Naive thymus-derived CD4-positive, alpha-beta T cell (primary cell): ENCODE measurements at places on chromosomes 5 and 9. TPM values are rescaled to one million over a fixed set of nuclear protein-coding genes. Genes with fewer than 3 reads are reported as not detected.

The NR5A1 gene
- 0.11 TPM for total RNA-seq

The HAPLN1 gene
- total RNA-seq: not detected

The CCL28 gene
- 23.2 TPM for total RNA-seq

The FBN2 gene
- total RNA-seq: not detected in 2 replicates

The LCN9 gene
- total RNA-seq: not detected

The IL4 gene
- not detected for total RNA-seq

The PPP3R2 gene
- total RNA-seq: not detected

The PTGES gene
- 0.50 TPM for total RNA-seq

The PRLR gene
- not detected for total RNA-seq

DNA sequence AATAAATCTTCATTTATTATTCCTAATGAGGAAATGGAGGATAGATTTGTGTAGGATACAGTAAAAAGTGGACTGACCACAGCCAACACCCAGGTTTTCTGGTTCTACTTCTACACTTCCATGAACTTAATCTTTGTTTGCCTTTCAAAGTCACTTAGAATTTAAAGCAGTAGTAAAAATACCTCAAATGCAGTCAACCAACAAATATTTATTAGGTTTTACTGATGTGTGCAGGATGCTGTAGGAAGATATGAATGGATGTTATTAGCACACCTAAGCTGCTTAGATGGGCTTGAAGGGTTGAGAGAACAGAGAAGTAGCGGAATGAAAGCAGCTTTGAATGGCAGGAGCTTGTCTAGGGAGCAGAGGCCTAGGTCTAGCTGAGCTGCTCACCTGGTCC, 201.1 kb downstream of the PALM2AKAP2 start:
- no peak overlapping the region for H3K4me3 ChIP-seq
- no peaks in the 10 kb centered on the region for H3K36me3 ChIP-seq
- no peak overlapping the region for H3K27ac ChIP-seq
- no peaks in the 10 kb centered on the region for H3K4me1 ChIP-seq
- no peak for DNase-seq

DNA sequence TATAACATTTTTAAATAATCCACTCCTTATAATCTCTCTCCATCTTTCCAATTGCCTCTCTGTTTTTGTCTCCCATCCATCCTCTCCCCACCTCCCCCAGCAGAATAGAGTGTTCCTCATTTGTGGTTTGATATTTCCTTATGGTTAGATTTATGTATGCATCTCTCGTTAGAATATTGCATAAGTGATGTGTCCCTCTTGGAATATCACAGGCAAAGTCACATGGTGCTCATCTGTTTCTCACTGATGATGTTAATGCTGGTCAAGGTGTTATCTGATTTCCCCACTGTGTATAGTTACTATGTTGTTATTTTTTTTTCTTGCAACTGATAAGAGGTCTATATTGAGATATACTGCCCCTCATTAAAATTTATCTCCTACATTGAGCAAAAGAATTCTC, 3.1 kb upstream of the LRRC70 start:
- no peaks in the 10 kb centered on the region for H3K27me3 ChIP-seq
- peaks cover 6% of the 10 kb centered on the region for H3K4me1 ChIP-seq
- H3K27ac ChIP-seq: no peak overlapping the region
- no peak overlapping the region for H3K4me3 ChIP-seq
- H3K36me3 ChIP-seq: no peaks in the 10 kb centered on the region
- DNase-seq: no peak

GRCh38 chr5:5483350-5483749, 60.9 kb downstream of the ICE1 start:
- no peak for DNase-seq
- H3K27ac ChIP-seq: no peak overlapping the region
- H3K36me3 ChIP-seq: peaks cover 3% of the 10 kb centered on the region
- no peaks in the 10 kb centered on the region for H3K27me3 ChIP-seq
- H3K4me3 ChIP-seq: no peak overlapping the region

- no peak overlapping the region for H3K4me3 ChIP-seq
- DNase-seq: no peak
- no peaks in the 10 kb centered on the region for H3K4me1 ChIP-seq
- H3K27ac ChIP-seq: no peak overlapping the region
- H3K27me3 ChIP-seq: no peaks in the 10 kb centered on the region
These were observed 106.1 kb downstream of the NUDT12 start for GRCh38 chr5:103456476-103456875.

- H3K4me1 ChIP-seq: no peaks in the 10 kb centered on the region
- DNase-seq: no peak
- no peaks in the 10 kb centered on the region for H3K27me3 ChIP-seq
- no peak overlapping the region for H3K27ac ChIP-seq
These were observed 182.8 kb downstream of the CACNA1B start for GRCh38 chr9:138060365-138060764.

DNA sequence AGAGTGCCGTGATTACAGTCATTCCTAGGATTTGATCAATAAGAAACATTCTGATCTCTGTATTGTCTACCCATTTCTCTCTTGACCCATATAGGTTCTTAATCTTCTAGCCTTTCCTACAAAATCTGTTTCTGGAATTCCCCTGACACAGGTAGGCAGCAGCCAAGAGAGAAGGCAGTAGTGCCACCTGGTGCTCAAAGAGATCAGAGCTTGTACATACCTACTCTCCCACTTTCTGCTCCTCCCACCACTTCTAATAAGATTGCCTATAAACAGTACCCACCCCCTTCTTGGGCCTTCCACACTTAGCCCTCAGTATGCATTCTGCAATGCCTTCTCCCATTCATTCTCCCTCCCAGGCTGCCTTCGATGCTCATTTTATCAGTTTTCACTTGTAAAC, 117.4 kb upstream of the RORB start:
- no peak overlapping the region for H3K4me3 ChIP-seq
- no peak for DNase-seq
- no peak overlapping the region for H3K27ac ChIP-seq
- H3K4me1 ChIP-seq: no peaks in the 10 kb centered on the region

GRCh38 chr9:87812375-87813118, 70.1 kb upstream of the SPATA31E1 start:
- no peak overlapping the region for H3K4me3 ChIP-seq
- H3K4me1 ChIP-seq: no peaks in the 10 kb centered on the region
- H3K27ac ChIP-seq: no peak overlapping the region

DNA sequence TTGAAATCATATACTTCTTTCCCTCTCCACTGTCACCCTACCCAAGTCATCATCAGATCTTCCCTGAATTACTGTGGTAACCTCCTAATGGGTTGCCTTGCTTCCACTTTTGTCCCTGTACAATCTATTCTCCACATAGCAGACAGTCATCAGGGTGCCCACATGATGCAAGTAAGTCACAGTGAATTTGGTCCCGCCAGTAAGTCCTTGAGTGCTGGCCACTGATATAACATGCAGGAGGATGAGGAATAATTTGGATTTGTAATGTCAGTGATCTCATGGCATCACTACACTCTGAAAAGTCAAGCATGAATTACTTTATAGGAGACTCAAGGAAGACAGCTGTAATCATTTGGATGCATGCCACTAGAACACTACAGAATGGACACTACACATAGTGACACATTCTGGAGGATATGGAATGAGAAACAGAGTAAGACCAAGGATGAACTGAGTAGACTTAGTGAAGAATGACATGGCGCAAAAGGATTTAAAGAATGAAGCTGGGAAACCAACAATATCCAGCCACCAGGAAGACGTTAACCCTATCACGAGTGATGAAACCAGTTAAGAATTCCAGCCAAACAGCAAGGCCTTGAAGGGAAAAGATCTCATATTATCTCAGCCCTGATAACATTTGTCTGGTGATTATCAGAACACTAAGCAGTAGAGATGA, 28.6 kb downstream of the MARCHF3 start:
- no peak for DNase-seq
- H3K27ac ChIP-seq: no peak overlapping the region
- H3K4me1 ChIP-seq: no peaks in the 10 kb centered on the region
- H3K36me3 ChIP-seq: no peaks in the 10 kb centered on the region
- H3K27me3 ChIP-seq: no peaks in the 10 kb centered on the region
- H3K4me3 ChIP-seq: no peak overlapping the region

GRCh38 chr5:143130613-143131305, 272.7 kb downstream of the NR3C1 start:
- peaks cover 23% of the 10 kb centered on the region for H3K36me3 ChIP-seq
- no peak overlapping the region for H3K4me3 ChIP-seq
- no peak for DNase-seq
- no peaks in the 10 kb centered on the region for H3K4me1 ChIP-seq
- no peaks in the 10 kb centered on the region for H3K27me3 ChIP-seq

DNA sequence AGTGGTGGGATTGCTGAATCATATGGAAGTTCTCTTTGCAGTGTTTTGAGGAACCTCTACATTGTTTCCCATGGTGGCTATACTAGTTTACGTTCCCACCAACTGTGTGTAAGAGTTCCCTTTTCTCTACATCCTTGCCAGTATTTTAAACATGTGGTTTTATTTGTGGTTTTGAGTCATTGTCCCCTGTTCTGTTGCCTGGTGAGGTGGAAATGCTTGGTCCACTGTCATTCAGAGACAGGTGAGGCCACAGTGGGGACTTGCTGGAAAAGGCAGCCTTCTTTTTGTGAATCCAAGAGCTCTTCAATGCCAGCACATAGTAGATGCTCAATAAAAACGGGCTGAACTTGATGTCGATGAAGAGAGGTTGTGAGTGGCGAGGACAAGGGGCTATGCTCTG, 44.2 kb downstream of the SH3PXD2B start:
- no peaks in the 10 kb centered on the region for H3K27me3 ChIP-seq
- DNase-seq: no peak
- no peak overlapping the region for H3K27ac ChIP-seq
- H3K4me3 ChIP-seq: no peak overlapping the region

- DNase-seq: no peak
- H3K27ac ChIP-seq: peak overlapping the region; percentile 86
- H3K4me3 ChIP-seq: peak overlapping the region; percentile 51
- H3K36me3 ChIP-seq: no peaks in the 10 kb centered on the region
- H3K4me1 ChIP-seq: peaks cover 16% of the 10 kb centered on the region
- no peaks in the 10 kb centered on the region for H3K27me3 ChIP-seq
These were observed 456.0 kb downstream of the RAB3C start for GRCh38 chr5:59038798-59039295.

DNA sequence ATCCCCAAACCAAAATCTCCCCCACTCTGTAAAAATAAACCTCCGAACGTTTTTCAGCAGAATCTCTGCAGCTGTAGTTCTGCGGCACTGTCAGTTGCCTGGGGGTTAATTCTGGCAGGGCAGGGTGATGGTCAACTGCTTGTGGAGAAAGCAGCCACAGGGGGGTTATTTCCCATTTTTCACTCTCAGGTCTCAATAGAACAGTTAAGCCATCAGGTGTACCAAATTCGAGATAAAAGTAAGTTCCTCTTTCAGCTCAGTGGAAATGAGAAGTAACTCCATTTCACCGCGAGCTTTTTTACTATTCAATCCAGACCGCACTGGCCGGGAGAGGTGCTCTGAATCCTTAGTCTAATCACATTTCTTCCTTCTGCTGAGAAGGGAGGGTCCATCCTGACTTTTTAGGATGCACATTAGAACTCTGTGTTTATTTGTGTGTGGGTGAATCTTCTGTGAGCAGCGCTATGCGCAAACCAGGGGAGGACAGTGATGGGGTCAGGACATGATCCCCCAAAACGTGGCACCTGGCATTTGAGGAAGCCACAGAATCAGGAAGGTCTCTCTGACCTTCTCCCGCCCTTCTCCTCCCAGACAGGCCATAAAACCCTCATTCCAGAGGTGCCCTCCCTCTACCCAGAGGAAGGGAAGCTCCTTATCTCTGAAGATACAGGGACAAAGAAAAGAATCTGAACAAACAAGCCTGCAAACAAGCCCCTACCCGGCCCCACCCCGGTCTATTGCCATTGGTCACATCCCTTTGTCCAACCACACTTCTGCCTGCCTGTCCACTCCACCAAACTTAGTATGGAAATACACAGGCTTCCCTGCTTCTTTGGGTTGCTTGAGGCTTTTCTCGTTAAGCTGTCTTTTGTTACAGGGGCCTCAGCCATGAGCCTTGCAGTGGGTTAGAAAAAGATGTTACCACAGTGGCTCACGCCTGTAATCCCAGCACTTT, 229.0 kb downstream of the ROR2 start:
- H3K27ac ChIP-seq: no peak overlapping the region
- DNase-seq: no peak
- H3K36me3 ChIP-seq: no peaks in the 10 kb centered on the region
- H3K27me3 ChIP-seq: no peaks in the 10 kb centered on the region
- no peak overlapping the region for H3K4me3 ChIP-seq
- H3K4me1 ChIP-seq: no peaks in the 10 kb centered on the region

GRCh38 chr9:80158131-80158530, 586.4 kb downstream of the TLE4 start:
- H3K4me1 ChIP-seq: no peaks in the 10 kb centered on the region
- no peaks in the 10 kb centered on the region for H3K27me3 ChIP-seq
- no peak for DNase-seq
- no peaks in the 10 kb centered on the region for H3K36me3 ChIP-seq

- no peak for DNase-seq
- H3K27ac ChIP-seq: no peak overlapping the region
- H3K4me1 ChIP-seq: no peaks in the 10 kb centered on the region
- H3K4me3 ChIP-seq: no peak overlapping the region
- H3K36me3 ChIP-seq: no peaks in the 10 kb centered on the region
These were observed 145.4 kb upstream of the EGFLAM start for GRCh38 chr5:38112938-38113337.

- DNase-seq: peak; percentile 42
- no peak overlapping the region for H3K4me3 ChIP-seq
- H3K4me1 ChIP-seq: no peaks in the 10 kb centered on the region
- H3K27me3 ChIP-seq: no peaks in the 10 kb centered on the region
These were observed 73.8 kb upstream of the ITGA2 start for GRCh38 chr5:52915176-52915875.

DNA sequence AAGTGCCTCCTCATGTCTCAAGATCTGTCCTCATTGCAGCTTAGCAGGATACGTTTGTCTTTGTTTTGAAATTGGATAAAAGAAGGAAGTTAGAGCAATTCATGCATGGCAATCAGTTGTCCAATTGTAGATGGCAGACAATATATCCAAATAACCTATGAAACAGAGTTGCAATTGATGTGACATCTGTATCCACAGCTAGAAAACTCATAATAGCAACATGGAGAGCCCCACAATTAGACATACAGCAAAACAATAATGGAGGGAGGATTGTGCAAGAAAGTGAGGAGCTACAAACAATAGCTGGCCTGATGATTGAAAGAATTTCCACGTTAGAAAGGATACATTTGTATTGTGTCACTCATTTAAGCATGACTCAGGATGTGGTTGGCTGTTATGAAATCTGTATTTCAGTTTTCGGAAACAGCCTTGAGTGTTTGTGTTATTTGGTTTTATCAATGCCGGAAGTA, 132.0 kb downstream of the FAM174A start:
- H3K4me3 ChIP-seq: no peak overlapping the region
- no peaks in the 10 kb centered on the region for H3K27me3 ChIP-seq
- peak; percentile 4 for DNase-seq
- no peak overlapping the region for H3K27ac ChIP-seq
- H3K36me3 ChIP-seq: no peaks in the 10 kb centered on the region

GRCh38 chr5:149672701-149673476, 57.2 kb upstream of the PPARGC1B start:
- DNase-seq: no peak
- H3K36me3 ChIP-seq: no peaks in the 10 kb centered on the region
- no peak overlapping the region for H3K27ac ChIP-seq
- no peaks in the 10 kb centered on the region for H3K27me3 ChIP-seq
- no peak overlapping the region for H3K4me3 ChIP-seq
- H3K4me1 ChIP-seq: no peaks in the 10 kb centered on the region
